ENCODE measurements at places on chromosomes 7 and 10.

- no peak for DNase-seq
Measured at GRCh38 chr7:9657257-9657656, 1223.8 kb downstream of the NXPH1 start.

DNA sequence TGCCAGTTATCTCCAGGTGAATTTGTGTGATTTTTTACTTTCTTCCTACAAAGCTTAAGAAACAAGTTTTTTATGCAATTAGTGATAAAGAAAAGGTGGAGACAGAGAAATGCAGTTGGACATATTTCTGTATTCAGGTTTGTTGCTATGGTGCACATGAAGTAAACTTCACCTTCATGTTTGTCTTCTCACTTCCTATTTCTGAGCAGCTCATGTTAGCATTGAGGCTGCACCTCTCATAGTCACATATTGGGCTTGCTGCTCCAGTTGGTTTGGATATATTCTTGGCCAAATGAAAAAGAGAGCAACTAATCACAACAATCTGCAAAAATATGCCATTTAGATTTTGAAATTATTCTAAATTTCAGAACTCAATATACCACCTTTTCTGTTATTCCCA, 475.6 kb upstream of the ZWINT start:
- no peak for DNase-seq

- peak; percentile 3 for DNase-seq
Measured at GRCh38 chr10:71396084-71396710, 523 bp upstream of the CDH23 start.

DNA sequence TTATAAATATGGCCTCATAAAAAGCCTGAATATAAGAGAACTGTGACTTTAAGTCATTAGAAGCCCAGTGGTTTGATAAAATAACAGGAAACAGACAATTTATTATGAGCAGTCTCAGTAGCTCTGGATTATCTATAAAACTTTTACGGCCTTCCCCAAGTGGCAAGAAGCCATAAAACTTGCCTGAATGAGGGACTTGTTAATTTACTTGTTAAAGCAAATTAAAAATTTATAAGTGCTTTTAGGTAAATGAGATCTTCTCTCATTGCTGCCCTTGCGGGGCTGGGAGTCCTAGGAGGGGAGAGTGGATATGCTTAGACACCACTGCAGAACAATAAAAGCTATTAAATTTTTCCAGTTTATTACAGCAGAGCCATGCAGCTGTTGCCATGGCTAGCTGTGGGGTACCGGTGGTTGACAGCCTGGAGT, 499.9 kb downstream of the AUTS2 start:
- no peak for DNase-seq

- DNase-seq: no peak
Measured at GRCh38 chr10:12628153-12628552, 278.8 kb downstream of the CAMK1D start.

- DNase-seq: no peak
Measured at GRCh38 chr7:39987641-39988347, 37.7 kb downstream of the CDK13 start.

- DNase-seq: no peak
Measured at GRCh38 chr7:18913106-18913505, 204.3 kb downstream of the TWIST1 start.

- DNase-seq: peak; percentile 80
Measured at GRCh38 chr10:103859161-103860086, 4.0 kb upstream of the SH3PXD2A start.

GRCh38 chr10:84348860-84349259, 20.5 kb downstream of the CCSER2 start:
- DNase-seq: peak; percentile 79

DNA sequence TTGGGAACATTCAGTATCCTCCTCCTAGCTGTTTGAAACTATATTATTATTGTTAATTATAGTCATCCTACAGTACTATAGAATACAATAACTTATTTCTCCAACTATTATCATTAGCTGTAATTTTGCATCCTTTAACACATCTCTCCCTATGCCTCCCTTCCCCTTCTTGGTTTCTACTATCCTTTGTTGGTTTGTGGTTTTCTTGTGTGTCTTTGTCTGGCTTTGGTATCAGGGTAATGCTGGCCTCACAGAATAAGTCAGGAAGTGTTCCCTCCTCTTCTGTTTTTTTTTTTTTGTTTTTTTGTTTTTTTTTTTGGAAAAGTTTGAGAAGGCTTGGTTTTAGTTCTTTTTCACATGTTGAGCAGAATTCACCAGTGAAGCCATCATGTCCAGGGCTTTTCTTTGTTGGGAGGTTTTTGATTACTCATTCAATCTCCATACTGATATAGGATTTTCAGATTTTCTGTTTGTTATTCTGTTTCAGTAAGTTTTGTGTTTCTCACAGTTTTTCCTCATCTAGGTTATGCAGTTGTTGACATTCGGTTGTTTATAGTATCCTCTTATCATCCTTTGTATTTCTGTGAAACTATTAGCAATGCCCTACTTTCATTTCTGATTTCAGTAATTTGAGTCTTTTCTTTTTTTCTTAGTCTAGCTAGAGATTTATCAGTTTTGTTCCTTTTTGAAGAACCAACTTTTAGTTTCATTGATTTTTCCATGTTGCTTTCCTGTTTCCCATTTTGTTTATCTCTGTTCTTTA, 21.6 kb downstream of the C1GALT1 start:
- DNase-seq: no peak

- no peak for DNase-seq
Measured at GRCh38 chr7:158611541-158611940, 23.9 kb upstream of the PTPRN2 start.

- no peak for DNase-seq
Measured at GRCh38 chr10:93926613-93927012, 32.8 kb downstream of the SLC35G1 start.
